ENCODE measurements at places on chromosomes 16 and 17. TPM values are rescaled to one million over a fixed set of nuclear protein-coding genes. Genes with fewer than 3 reads are reported as not detected.

GRCh38 chr17:28170771-28171170 is 128.3 kb downstream of the NLK start:
- no peaks in the 10 kb centered on the region for H3K4me1 ChIP-seq
- no peaks in the 10 kb centered on the region for H3K36me3 ChIP-seq
- no peak for DNase-seq
- H3K27me3 ChIP-seq = no peaks in the 10 kb centered on the region
- H3K27ac ChIP-seq = no peak overlapping the region
- no peak overlapping the region for H3K4me3 ChIP-seq

GRCh38 chr16:17510567-17510966 is 39.8 kb upstream of the XYLT1 start:
- no peaks in the 10 kb centered on the region for H3K36me3 ChIP-seq
- no peak for DNase-seq
- no peaks in the 10 kb centered on the region for H3K4me1 ChIP-seq
- H3K4me3 ChIP-seq = no peak overlapping the region
- H3K27ac ChIP-seq = no peak overlapping the region

DNA sequence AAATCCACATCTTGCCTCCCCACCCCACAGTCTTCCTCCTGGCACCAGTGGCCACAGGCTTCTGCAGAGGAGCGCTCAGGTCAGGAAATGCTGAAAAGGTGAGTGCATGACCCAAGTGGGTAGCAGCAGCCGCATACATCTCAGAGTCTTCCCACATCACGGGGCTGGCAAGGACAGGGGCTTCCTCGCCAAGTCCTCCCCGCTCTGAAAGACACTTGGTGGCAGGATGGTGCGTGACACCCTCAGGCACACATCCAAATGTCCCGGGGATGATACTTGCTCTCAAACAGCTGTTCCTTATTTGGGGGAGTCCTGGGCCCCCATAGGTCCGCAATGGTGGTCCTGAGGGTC is 8.8 kb upstream of the SLC16A5 start:
- H3K36me3 ChIP-seq = no peaks in the 10 kb centered on the region
- H3K4me1 ChIP-seq = no peaks in the 10 kb centered on the region
- no peak for DNase-seq
- no peaks in the 10 kb centered on the region for H3K27me3 ChIP-seq
- no peak overlapping the region for H3K4me3 ChIP-seq

- no peaks in the 10 kb centered on the region for H3K4me1 ChIP-seq
- H3K36me3 ChIP-seq = no peaks in the 10 kb centered on the region
- H3K27ac ChIP-seq = no peak overlapping the region
- H3K27me3 ChIP-seq = no peaks in the 10 kb centered on the region
- H3K4me3 ChIP-seq = no peak overlapping the region
Measured at GRCh38 chr17:17153709-17154108, 52.4 kb downstream of the PLD6 start.

- H3K36me3 ChIP-seq = no peaks in the 10 kb centered on the region
- H3K4me3 ChIP-seq = no peak overlapping the region
- H3K27me3 ChIP-seq = no peaks in the 10 kb centered on the region
- no peaks in the 10 kb centered on the region for H3K4me1 ChIP-seq
- DNase-seq = no peak
Measured at GRCh38 chr16:56257239-56257638, 66.0 kb downstream of the GNAO1 start.

- DNase-seq = no peak
- H3K36me3 ChIP-seq = peaks cover 20% of the 10 kb centered on the region
- H3K4me1 ChIP-seq = no peaks in the 10 kb centered on the region
- no peaks in the 10 kb centered on the region for H3K27me3 ChIP-seq
Measured at GRCh38 chr17:40095351-40095943, 4.9 kb downstream of the NR1D1 start.

DNA sequence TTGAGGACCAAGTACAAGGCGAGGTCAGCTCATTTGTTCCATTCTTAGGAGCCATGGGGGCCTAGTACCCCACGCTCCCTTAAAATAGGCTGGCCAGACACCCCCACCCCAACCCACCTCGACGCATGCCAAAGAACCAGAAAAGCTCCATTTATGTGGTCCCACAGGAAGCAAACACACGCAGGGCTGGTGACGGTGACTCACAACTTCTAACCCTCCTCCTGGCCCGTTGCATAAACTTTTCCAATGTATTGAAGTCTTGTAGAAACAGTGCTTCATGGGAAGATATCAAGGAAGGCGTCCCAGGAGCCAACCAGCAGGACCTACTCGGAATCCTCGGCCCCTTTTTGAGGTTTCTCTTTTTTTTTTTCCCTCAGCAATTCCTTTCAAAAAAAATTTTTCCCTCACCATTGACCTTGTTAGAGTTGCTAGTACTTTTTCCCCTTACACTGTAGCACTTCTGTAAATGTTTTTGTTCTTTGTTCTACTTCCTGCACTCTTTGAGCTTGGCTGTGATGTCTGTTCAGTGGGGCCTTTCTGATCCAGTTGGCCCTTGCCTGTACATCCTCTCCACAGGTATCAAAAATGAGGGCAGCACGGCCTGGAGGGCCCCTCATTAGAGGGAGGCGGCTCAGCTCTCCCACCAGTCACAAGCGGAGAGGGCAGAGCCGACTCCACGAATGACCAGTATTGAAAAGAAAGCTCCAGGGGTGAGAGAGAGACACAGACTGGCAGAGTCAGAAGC is 208.3 kb downstream of the RGS9 start:
- no peak for DNase-seq
- no peak overlapping the region for H3K4me3 ChIP-seq
- H3K4me1 ChIP-seq = no peaks in the 10 kb centered on the region
- H3K27ac ChIP-seq = no peak overlapping the region

DNA sequence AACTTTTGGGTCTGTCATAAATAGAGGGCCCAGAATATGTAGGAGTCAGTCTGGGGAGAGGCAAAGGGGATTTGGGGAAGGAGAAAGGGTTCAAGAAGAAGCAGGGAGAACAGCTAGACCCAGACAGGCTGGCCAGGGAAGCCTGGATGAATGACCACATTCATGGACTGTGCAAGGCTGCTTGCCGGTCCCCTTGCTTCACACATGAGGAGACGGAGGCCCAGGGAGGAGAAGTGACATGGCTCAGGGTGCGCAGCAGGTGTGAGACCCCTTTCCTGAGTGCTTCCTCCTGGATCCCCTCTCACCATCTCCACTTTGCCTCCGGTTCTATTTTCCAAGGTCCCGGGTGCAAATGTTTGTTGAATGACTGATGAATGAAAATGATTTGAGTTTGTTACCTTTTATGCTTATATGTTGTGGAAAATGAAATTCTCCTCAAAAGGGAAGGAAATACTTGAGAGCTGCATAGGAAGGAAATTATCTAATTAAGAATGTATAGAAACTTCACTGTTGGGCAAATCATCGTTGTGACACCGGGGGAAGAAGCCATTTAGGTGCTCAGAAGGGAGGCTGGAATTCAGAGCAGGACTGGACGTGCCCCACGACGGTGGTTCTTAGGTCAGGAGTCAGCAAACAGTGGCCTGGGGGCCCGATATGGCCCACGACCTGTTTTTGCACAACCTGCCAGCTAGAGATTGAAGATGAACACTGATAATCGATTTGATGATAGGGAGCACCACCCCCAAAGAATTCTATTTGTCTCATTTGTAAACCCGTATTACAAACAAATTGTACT is 559 bp downstream of the ITGAM start:
- no peaks in the 10 kb centered on the region for H3K36me3 ChIP-seq
- H3K27me3 ChIP-seq = no peaks in the 10 kb centered on the region
- H3K4me3 ChIP-seq = no peak overlapping the region
- H3K27ac ChIP-seq = no peak overlapping the region
- H3K4me1 ChIP-seq = no peaks in the 10 kb centered on the region

KRT34 gene
- 1.5 TPM for total RNA-seq

RAP1GAP2 gene
- 28.9 TPM for total RNA-seq

Measured in prostate gland (tissue), 2 donors.